ENCODE measurements at places on chromosomes 12 and 14.

GRCh38 chr12:26130728-26131127 lies 5.9 kb upstream of the BHLHE41 start:
- DNase-seq, result no peak

GRCh38 chr14:105491366-105491973 lies 424 bp downstream of the TEDC1 start:
- no peak for DNase-seq

GRCh38 chr12:122845041-122845864 lies 10.0 kb downstream of the HIP1R start:
- no peak for DNase-seq

DNA sequence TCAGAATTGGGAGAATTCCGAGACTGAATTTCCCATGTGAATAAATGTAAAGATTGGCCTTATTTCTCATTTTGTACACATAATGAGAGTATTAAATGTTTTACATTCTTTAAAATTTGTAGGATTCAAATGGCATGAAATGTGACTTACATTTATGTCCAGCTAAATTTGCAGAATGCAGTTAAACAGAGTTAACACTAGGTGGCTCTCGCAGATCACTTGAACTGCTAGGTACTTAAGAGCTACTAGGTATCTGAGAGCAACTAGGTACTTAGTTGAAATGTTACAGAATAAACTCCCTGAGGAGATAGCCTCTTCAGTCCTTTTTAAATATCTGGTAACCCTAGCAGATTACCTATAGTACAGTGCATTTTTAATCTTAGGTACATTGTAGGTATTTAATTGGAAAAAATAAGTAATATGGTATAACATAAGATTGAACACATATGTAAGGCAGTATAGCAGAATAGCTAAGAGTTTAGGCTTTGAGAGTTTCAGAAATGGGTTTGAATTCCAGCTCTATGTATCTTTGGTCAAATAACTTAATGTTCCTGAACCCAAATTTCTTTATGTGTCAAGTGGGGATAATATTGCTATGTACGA lies 73.8 kb downstream of the KIAA0586 start:
- DNase-seq, result peak; percentile 33

- DNase-seq, result no peak
Measured at GRCh38 chr14:88802596-88802995, 9.8 kb upstream of the EML5 start.

DNA sequence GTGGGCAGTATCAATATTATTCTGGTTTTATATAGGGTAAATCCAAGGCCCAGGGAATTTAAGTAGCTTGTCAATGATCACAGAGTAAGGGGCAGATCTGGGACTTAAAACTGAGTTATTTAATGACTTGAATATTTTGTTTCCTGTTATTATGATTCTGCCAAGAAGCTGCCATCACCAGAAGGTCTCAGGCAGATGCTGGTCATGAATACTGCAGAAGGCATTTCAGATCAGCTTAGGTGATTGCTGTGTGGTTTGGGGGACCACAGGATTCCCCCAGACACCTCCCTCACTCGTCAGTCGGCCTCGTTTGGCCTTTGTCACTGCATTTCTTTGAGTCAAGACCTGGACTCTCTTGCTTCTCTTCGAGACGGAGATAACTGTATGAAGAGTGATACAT lies 47.7 kb upstream of the EVL start:
- no peak for DNase-seq

- DNase-seq, result no peak
Measured at GRCh38 chr12:59388694-59389093, 207.1 kb upstream of the SLC16A7 start.

- no peak for DNase-seq
Measured at GRCh38 chr14:103801459-103801858, 45.9 kb downstream of the PPP1R13B start.

DNA sequence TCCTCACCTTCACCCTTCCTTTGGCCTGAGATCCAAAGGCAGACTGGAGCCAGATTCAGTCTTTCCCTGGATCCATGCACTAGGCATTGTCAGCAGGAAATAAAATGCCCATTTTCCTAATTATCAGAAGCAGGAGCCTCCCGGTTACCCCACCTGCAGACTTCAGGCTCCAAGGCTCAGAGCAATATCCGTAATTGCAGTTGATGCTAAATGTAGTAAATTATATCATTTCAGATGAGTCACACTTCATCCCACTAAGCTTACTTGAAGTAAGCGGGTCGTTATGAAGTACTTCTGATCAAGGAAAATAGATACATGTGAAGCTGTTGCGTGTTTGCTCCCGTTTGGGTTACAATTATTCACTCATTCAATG lies 110.7 kb upstream of the SFSWAP start:
- DNase-seq, result no peak

DNA sequence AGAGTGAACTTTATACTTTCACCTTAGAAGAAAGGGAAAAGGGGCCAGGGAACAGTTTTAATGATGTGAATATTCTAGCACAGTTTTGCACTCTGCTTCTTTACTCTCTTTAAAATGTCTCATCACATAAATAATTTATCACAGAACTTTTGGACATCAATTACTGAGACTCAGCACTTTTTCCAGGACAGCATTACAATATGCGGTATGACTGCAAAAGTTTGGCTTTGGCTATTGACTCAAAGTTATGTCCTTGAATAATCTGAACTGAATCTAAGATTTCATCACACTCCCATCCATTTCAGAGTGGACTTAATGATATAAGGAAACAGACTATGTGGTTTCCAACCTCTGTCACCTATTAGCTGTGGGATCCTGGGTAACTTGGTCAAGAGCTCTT lies 11.7 kb downstream of the CCER1 start:
- no peak for DNase-seq

DNA sequence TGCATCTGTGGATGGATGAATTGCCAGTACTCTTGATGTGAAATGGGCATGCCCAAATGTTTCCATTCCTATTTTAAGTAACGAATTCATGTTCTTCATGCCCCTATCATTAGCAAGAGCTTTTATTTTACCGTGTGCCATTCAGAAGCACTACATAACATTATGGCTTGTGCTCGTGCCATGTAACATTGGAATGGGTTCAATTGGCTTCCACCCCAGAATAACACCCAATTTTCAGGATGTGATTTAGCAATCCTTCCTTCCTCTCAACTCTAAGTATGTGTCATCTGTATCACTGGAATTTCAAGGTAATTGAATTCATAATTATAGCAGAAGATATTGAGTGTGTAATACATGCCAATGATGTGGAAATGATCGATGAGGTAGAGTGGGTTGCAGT lies 145.8 kb upstream of the TMPO start:
- DNase-seq, result no peak

DNA sequence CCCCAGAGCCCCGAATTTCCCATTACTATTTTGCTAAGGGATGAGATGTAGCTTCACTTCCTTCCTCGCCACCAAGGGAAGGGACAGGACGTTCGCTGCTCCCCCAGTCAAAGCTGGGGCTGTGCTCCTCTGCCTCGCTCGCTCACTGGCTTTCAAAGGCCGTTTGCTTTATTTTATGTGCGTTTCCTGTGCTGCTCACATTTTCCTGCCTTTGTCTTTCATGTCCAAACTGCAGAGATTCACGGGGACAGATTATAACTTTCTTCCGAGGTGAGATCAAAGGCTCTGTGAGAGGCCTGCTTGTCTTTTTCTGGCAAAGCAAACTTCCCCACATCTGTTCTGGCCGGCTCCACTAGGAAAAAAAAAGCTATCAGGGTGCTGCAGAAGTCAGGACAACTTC lies 76.0 kb upstream of the FZD10 start:
- no peak for DNase-seq

GRCh38 chr12:72448805-72449204 lies 176.6 kb downstream of the TRHDE start:
- DNase-seq, result no peak

- DNase-seq, result no peak
Measured at GRCh38 chr14:62988967-62989366, 56.3 kb downstream of the KCNH5 start.

DNA sequence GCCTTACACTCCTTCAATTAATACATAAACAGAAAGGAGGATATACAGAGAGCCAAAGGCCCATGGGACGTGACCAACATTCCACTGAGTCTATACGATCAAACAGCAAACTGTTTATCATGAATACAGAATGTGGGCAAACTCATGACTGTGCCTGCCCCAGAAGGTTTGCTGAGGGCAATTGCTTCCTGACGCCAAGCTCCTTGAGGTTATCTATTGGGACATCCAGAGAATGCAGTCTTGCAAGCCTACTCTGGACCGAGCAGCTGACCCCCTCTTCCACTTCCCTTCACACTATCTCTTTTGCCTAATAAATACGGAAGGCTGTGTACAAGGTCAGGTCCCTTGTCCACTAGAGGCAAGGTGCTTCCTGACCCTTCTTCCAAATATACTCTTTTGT lies 18.5 kb upstream of the SLC10A1 start:
- DNase-seq, result no peak

- DNase-seq, result no peak
Measured at GRCh38 chr14:21867541-21867940, 193.9 kb upstream of the OR4E1 start.

DNA sequence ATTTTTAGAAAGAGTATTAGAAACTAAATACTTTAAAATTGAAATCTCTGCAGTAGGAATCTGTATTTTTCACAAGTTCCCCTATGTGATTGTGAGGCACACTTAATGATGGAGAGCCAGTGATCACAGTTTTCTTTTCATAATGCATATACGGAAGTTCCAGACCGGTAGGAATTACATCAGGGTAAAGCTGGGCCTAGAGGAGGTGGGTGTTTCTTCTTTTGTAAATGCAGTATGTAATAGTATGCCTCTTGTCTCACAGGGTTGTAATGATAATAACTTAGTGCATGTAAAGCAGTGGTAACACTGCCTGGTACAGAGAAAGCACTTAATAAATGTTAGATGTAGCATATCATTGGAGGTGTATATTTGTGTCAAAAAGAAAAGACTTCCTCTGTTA lies 57.2 kb upstream of the LRTM2 start:
- no peak for DNase-seq

- no peak for DNase-seq
Measured at GRCh38 chr14:100348253-100348729, 25.2 kb downstream of the SLC25A47 start.

- DNase-seq, result no peak
Measured at GRCh38 chr12:105852496-105852895, 286.3 kb downstream of the NUAK1 start.

DNA sequence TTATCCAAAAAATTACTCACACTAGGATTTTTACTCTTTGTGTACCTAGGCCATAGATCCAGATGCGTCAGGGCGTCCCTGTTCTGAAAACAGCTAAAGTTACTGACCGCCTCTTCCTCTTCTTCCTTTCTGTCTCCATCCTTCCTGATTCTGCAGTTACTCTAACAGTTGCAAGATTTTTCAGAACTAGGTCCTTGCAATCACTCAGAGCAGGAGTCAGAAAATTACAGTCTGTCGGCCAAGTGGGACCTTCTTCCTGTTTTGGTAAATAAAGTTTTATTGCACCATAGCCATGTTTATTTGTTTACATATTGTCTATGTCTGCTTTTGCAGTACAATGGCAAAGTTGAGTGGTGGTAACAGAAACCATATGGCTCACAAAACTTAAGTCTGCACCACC lies 25.6 kb upstream of the FGF6 start:
- DNase-seq, result no peak

- DNase-seq, result no peak
Measured at GRCh38 chr12:113088971-113089756, 32.6 kb downstream of the DTX1 start.

DNA sequence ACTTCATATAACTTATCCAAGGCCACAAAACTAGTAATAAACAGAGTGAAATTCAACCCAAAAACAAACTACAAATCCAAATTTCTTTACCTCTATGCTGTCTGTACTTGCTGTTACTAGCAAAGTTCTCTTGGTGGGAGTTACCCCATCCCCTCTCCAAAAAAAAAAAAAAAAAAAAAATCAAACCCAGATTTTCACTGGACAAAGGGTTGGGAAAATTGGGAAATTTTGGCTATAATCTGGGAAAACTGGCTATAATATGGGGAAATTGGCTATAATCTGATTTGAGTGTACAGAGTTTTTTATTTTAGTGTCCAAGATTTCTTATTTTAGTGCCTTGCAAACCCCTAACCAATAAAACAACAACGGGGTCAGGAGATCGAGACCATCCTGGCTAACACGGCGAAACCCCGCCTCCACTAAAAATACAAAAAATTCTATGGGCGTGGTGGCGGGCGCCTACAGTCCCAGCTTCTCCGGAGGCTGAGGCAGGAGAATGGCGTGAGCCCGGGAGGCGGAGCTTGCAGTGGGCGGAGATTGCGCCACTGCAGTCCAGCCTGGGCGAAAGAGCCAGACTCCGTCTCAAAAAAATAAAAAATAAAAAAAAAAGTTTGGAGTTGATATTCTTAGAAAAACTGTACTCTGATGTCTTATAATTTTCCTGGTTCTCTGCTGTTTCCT lies 148.4 kb downstream of the CHST11 start:
- no peak for DNase-seq

- no peak for DNase-seq
Measured at GRCh38 chr12:122235741-122236140, 9.9 kb upstream of the DIABLO start.

DNA sequence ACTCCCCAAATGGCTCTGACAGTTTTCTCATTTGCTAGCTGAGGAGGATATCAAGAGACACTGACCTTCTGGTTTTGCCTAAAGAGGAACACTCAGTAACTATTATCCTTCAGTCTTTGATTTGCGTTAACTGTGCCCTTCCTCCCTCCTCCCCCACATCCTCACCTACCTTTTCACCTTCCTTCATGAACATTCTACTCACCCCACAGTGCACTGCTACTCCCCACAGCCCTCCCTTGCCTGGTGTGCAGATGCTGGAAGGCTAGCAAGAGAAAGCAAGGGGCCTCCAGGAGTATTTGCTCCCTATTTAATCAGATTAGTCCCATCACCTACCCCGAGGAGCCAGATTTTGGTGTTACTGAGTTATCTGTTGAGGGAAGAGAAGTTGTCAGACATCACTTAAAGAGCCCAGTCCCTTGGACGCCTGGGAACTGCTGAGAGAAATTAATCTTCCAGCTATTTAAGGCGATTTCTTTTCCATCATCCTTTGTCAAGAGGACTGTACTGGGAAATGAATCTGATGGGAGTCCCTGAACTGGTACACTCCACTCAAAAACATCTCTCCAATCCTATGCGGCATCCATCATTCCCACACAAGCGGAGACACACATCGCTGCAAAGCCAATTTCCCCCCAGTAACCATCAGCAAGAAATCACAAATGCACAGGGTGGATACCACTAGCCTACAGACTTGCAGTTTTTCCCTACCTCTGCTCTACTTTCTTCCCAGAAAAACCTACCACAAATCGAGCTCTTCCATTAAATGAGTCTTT lies 11.5 kb downstream of the PSMB5 start:
- DNase-seq, result no peak

DNA sequence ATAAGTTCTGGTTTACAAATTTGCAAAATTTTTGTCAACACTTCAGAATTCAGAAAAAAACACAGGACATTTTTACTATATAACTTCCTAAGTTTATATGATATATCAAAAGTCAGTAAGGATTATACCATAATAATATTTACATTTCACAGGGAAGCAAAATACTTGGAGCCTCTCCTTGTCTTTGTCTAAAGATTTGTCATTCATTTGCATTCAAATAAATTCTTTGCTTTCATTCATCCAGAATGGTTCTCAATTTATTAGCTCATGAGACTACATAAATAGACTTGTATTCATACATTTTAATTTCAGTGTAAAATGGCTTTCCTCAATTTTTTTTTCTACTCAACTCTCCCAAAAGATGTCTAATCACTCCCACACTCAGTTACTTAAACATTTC lies 96.4 kb downstream of the SLC38A6 start:
- no peak for DNase-seq
